Stimulated activated CD4-positive, alpha-beta T cell treated with anti-CD3 and anti-CD28 coated beads, Interleukin-2, amount 100 ng/mL, for 24 hours (primary cell): ENCODE measurements at places on chromosomes 4 and X.

- no peak for DNase-seq
Measured at GRCh38 chr4:185817403-185817818, 5.4 kb upstream of the SORBS2 start.

- DNase-seq: no peak
Measured at GRCh38 chrX:133888984-133889383, 96.4 kb downstream of the GPC3 start.

- DNase-seq: no peak
Measured at GRCh38 chr4:55050418-55050950, 74.9 kb downstream of the KDR start.

GRCh38 chrX:3990569-3990968 is 277.1 kb upstream of the PRKX start:
- no peak for DNase-seq

DNA sequence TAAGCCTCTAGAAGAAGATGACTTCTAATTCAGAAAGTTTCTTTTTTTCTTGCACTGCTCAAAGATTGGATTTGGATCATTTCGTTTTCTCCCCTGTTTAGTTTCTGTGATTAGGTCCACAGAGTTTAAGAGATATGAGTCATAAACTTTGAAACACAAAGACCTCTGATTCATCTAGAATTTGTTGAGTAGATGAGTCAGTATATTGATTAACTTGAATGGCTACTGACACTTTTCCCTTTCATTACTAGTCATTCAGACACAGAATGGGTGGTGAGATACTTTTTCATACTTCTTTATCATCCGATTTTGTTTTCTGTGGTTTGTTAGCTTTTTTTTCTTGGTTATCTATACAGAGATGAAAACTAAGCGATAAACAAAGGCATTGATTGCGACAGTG is 34.1 kb upstream of the AFF2 start:
- DNase-seq: no peak

DNA sequence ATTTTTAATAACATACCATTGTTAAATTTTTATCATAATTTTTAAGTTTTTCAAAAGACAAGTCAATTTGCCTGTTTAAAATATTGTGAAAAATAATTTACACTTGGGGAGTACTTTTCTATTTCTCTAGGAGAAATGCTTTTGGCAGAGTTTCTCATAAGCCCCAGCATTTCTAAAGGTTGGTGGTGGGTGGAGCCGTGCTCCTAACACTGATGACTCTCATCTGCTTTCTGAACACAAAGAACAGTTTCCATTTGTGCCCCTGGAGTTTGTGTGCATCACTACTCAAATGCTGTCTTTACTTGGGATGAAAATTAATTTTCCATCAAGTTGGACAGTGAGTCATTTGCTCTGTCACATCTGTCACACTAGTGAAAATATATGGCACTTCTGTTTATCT is 57.6 kb downstream of the TNIP2 start:
- DNase-seq: no peak

DNA sequence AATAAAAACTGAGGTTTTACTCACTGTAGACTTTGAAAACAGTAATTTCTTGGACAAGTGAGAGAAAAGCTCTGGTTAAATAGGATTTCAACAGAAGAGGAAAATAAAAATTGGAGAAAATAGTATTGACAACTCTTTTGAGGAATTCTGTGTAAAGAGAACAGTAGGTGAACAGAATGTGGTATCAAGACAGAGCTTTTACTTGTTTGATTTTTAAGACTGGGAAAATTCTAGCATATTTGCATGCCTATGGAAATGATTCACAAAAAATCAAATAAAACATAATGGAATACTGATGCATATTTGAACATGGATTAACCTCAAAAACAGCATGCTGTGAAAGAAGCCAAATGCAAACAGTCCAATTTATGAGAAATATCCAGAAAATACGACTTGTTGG is 504.6 kb downstream of the KCTD8 start:
- no peak for DNase-seq

- DNase-seq: no peak
Measured at GRCh38 chrX:105697984-105698781, 124.2 kb upstream of the NRK start.

DNA sequence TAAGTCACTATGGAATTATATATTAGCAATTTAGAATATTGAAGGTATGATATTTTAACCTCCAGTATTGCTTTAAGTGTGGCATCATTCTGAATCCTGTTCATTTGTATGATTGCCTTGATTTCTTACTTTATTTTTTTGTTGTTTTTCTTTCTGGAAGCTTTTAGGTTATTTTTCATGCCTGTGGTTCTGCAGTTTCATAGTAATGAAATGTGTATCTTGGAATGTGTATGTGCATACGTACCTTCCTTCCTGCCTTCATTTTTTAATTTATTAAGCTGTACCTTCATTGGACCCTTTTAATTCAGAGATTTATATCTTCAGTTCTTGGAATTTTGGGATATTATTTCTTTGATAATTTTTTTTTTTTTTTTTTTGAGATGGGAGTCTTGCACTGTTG is 22.1 kb downstream of the CPEB2 start:
- DNase-seq: no peak

GRCh38 chrX:3963980-3964379 is 250.5 kb upstream of the PRKX start:
- DNase-seq: no peak

DNA sequence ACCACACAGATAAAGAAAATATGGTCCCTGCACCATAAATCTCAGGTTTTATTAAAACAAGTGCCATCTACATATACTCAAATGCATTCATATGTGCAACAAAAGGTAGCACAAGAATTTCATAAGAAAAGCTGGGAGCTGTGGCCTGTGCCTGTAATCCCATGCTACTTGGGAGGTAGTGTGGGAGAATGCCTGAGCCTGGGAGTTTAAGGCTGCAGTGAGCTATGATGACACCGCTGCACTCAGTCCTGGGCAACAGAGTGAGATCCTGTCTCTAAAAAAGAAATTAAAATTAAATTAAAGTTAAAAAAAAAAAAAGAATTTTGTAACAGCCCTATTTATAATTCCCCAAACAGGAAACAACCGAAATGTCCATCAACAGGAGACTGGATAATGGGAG is 81.3 kb upstream of the JADE1 start:
- no peak for DNase-seq

GRCh38 chr4:123750044-123750443 is 353.4 kb downstream of the SPRY1 start:
- no peak for DNase-seq

- DNase-seq: peak; percentile 14
Measured at GRCh38 chr4:186104890-186105646, 564 bp downstream of the FAM149A start.

- no peak for DNase-seq
Measured at GRCh38 chr4:89752932-89753598, 83.9 kb downstream of the SNCA start.

- peak; percentile 45 for DNase-seq
Measured at GRCh38 chr4:99848591-99849001, 32.0 kb downstream of the DAPP1 start.

DNA sequence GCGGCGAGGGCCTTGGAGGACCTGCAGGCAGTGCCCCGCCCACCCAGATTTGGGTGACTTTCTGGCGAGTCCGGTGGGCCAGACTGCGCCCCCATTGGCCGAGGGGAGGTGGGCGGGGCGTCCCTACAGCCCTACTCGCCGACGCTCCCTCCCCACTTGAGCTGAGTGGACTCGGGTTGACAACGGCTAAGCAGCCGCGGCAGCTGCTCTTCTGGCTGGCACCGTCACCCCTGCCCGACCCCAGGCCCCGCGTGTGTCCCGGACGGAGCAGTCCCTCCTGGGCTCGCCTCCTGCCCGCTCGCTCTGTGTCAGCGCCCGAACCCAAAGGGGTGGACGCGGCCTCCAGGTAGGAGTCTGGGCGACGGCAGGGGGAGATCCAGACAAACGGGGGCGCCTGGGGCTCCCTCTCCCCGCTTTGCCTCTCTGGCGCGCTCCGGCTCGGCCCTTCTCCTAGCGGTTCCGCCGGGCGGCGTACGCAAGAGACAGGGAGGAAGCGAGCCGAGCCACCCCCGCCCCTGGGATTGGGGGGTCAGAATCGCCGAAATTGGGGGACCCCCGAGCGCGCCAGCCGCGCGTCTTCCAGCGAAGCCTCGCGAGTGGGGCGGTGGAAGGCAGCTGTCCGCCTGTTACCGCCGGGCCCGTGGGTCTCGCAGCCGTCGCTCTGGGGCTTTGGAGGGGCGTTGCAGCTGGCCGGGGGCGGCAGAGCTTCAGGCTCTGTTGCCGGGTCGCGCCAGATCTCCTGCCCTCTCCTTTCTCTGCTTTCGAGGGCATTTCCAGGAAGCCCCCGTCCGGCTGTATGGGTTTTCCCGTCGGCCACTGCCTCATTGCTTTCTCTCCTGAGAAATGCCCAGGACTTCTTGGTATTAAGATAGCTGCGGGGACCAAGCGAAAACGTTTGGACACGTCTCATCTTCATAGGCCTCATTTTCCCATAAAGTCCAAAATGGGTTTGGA is 46.3 kb downstream of the STARD8 start:
- peak; percentile 6 for DNase-seq

- DNase-seq: no peak
Measured at GRCh38 chr4:19293781-19294180, 957.9 kb upstream of the SLIT2 start.

GRCh38 chr4:67542076-67542475 is 3.2 kb downstream of the CENPC start:
- DNase-seq: no peak

DNA sequence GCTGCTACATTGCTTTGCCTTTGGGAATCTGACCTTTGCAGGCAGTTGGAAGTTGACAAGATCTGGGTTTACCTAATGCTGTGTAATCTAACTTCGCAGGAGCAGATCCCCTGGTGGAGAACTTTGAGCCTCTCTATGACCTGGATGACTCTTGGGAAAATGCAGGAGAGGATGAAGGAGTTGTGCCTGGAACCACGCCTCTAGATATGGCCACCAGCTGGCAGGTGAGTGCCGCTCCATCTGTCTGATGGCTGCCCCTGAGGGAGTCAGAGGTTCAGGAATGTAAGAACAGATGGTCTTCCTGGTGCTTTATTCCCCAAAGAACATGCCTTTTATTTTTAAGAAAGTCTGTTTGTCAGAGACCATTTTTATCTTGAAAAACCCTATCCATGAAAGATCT is 109.3 kb downstream of the NFKB1 start:
- no peak for DNase-seq

DNA sequence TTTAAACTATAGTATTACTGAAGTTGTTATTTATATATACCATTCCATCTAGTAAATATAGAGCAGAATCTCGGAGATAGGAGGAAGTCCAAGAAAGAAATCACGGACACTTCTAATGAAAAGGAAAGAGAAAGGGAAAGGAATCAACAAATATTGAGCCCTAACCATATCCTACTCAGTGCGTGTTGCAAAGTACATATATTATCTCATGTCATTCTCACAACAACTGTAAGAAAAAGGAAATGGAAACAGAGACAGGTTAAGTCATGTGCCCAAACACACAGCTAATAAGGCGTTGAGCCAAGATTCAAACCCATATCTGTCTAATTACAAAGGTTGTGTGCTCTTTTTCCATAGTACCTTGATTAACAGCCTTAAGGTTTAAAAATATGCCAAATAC is 16.0 kb downstream of the HTR2C start:
- DNase-seq: no peak

DNA sequence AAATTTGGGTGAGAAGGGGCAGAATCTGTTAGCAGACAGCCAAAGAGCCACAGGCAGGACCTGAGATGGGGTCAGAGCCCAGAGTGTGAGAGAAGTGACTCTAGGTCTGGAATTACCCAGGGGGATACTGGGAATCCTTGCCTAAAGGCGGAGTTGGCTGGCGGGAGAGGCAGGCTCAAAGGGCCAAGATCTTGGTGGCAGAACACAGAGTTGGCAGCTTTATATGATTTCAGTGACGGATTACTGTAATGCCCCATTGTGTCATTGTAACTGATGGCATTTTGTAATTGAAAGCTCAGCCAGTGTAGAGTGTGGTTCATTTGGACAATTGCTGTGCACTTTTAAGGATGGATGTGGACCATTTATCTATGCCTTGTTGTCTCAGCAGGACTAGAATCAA is 77.3 kb downstream of the SMIM20 start:
- DNase-seq: no peak

DNA sequence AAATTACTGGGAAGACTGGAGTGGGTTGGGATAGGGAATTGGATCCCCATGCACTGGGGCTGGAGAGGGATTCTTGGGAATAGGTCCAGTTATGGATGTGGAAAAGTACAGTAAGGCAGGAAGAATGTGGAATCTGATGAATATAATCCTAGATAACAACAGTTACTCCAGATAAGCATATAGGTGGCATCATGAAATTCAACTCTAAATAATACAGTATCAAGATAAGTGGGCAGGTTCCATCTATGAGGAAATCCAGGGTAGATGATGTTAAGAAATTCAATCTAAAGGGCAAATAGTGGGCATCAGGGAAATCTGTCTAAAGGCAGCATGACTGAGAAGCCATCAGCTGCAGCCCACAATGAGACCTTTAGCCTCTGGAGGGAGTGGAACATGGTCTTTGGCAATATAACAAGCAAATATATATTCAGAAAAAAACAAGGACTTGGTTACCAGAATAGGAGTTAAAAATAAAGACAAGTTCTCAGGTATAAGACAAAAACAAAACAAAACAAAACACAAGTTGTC is 1.2 kb downstream of the DTHD1 start:
- DNase-seq: no peak

DNA sequence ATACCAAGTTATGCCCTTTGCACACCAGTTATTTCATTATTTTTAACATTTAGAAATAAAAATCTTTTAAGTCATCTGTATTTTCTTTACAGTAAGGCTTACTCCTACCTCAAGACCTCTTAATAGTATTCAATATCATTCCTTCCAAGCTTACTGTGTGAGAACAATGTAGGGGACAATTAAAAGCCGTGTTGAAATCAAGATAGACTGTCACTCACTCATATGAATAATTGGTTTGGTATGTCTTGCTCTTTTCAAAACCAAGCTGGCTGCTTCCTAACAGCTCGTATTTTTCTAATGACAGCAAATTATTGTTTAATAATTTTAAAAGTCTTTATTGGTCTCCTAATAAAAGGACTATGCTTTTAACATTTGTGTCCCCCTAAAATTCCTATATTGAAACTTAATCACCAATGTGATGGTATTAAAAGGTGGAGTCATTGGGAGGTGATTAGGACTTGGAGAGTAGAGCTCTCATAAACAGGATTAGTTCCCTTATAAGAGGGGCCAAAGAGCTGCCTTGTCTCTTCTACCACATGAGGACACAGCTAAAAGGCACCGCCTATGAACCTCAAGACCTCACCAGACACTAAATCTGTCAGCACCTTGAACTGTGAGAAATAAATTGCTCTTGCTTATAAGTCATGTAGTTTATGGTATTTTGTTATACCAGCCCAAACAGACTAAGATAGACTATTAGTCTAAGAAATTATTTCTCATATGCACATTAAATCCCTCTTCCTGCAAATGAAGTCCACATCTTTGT is 4.1 kb downstream of the ABCB7 start:
- no peak for DNase-seq
